ENCODE measurements at places on chromosomes 2 and 18.

DNA sequence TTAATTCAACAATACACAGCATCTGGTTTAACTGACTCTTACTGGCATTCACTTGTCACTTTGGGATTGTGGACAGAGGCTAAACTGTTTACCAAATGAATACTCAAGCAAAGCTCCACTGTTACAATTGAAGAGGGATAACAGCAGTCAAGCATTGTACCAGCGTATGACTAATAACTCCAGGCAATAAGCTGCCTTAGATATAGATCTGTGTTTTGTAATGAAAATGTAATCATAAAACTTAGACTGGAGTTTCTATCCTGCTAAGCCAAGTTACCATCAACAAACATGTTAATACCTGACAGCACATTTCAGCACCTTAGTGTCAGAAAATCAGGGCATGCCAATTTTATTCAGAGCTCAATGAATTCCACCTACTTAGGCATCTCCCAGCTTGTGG is 889.5 kb downstream of the EPHA4 start:
- DNase-seq: no peak

- no peak for DNase-seq
Measured at GRCh38 chr2:88082781-88083180, 15.2 kb downstream of the SMYD1 start.

GRCh38 chr2:171407030-171407675 is 26.6 kb downstream of the METTL8 start:
- no peak for DNase-seq

GRCh38 chr2:58571181-58571852 is 330.2 kb upstream of the FANCL start:
- no peak for DNase-seq

DNA sequence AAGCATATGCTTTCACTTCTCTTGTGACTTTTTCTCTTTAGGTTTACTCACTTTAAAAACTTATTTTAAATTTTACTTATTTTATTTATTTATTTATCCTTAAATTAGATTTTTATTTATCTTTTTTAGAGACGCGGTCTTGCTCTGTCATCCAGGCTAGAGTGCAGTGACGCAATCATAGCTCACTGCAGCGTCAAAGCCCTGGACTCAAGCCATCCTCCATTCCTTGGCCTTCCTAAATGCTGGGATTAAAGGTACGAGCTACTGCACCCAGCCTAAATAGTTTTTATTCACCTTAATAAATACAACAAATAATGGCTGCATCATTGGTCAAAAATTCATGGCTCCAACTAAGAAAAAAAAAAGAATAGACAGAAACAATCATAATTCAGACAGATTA is 415.7 kb upstream of the FIGN start:
- no peak for DNase-seq

DNA sequence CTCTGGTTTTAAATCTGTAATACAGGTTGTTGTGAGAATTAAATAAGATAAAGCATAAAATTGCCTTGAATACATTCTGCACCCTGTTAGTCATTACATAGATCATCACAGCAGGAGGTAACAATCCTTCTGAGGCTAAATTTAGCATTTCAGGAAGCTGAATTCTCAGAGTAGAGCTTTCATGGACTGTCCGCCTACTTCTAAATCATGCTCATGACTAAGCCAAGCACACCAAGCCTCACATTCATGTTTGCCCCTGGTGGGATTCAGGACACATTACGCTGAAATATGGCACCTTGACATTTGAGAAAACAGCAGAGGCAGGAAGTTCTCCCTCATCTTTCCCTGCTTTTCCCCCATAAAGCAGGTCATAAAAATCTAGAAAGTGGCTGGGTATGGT is 16.6 kb upstream of the PIK3C3 start:
- no peak for DNase-seq

- no peak for DNase-seq
Measured at GRCh38 chr2:69755862-69756467, 14.0 kb downstream of the ANXA4 start.

GRCh38 chr2:226411727-226412360 is 387.8 kb downstream of the IRS1 start:
- no peak for DNase-seq

DNA sequence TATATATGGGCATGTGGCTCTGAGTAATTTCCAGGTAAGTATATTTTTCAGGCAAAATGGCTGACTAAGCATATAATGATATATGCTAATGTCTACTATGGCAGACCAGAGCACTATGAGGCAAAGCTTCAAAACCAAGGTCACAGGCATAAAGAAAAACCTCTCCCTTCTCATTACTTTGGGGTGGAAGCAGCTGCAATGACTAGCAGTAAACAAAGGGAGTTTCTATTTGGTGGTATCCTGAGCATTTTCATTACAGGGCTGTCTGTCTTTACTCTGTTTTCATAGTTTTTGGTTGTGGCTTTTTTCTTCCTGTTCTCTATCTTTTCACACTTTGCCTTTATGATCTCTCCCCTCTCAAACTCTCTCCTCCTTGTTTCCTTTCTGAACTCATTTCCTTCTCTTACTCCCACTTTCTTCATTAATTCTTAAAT is 15.6 kb downstream of the PDE6D start:
- DNase-seq: no peak

DNA sequence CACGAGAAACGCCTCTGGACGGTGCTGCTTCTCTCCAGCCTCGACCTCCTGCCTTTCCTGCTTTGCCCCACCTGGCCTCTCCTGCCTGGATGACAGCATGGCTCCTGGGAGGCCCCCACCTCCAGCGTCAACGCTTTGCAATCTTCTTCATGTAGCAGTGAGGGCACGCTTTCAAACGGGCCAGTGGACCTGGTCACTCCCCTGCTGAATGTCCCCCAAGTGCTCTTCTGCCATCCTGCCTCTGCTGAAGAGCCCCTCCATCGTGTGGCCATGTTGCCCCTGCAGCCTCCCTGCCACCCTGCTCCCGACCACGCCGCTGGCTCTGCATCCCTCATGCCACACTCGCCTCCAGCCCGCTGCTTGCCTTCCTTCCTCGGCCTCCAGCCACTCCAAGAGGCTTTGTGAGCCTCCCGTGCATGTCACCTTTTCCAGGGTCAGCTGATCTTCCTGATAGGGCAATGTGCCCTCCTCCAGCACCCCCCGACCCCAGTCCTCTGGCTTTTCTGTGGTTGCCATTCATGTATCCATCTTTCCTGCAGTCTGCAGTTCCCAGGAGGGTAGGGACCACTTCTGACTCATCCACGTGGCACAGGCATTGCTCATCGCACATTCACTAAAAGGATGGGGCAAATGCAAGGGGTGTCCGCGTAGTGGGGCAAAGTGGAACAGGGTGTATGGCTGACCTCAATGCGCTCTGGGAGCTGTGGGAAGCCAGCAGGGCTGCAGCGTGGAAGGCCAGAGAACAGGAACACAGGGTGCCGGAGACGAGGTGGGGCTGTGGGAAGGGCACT is 268.8 kb downstream of the TWIST2 start:
- DNase-seq: no peak

GRCh38 chr18:23207191-23207955 is 72.1 kb downstream of the CABLES1 start:
- DNase-seq: no peak

DNA sequence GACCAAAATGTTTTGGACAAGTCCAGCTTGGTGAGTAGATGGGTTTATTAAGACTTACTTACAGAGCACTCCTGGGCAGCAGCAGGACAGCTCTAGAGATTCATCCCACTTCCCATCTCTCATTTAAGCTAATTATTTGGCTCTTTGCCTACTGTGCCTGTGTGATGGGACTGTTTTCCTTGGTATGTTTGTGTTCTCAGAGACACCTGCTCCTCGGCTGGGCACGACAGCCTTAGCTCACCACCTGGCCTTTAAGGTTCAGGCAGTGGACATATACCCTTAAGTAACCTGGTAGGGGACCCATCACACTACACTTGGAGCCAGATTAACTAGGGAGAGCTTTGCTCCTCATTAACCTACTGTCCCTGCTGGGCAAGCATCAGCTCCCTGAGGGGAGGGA is 41.7 kb upstream of the EFEMP1 start:
- DNase-seq: no peak

- no peak for DNase-seq
Measured at GRCh38 chr2:238507836-238508235, 81.1 kb downstream of the ASB1 start.

DNA sequence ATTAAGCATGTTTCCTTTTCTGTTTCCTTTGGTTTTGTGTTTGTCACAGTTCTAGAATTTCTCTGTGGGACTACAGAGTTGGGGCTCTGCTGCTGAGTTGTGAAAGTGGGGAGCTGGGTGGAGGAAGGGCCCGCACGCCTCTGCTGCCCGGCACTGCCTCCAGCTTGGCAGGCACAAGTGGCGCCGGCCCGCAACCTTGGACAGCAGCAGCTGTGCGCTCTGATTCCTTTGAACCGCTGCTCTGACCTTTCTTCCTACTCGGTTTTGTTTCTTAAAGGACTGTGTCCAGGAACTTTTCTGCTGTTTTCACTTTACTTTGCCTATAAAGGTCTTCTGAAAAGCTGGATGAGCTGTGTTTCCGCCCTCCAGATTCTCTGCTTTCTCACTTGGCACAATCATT is 137.6 kb upstream of the ALPP start:
- no peak for DNase-seq

GRCh38 chr2:110124038-110124825 is 8.6 kb upstream of the MALL start:
- no peak for DNase-seq

DNA sequence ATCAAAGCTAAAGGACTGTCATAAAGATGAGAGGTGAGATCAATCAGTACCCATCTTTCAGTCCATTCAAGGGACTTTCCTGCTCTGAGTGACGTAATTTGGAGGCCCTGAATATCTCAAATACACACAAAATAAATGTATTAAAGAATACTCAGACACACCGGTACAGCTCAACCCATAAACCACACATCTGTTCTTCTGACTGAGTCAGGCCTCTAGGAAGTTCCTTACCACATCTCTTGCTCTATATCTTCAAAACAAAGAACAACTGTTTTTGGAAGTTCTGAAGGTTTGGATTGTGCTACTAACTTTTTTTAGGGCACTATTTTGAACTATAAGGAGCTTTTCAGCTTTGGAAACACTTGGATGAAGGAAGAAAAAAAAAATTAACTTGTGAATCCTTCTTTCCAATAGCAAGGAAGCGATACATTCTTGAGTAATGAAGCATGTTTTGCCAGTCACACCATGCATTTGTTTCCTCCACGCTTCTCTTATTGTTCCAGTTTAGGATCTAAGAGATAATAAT is 866.5 kb upstream of the VRK2 start:
- DNase-seq: no peak

- no peak for DNase-seq
Measured at GRCh38 chr2:8298783-8299182, 383.1 kb upstream of the ID2 start.

DNA sequence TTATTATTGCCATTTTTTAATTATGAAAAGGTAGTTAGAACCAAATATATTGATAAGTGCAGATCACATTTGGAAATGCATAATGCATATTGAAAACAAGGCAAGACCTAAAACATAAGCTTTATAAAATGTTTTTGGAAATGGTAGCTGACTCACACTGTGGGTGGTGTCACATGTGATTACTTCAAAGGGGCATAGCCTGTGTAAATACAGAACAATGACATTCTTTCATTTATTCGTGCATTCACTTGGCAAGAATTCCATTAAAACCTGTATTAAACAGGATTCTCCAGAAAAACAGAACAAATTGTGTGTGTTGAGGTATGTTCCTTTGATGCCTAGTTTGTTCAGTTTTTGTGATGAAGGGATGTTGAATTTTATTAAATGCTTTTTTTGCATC is 427.3 kb upstream of the ST6GAL2 start:
- DNase-seq: no peak

GRCh38 chr2:156918410-156918809 is 339.1 kb upstream of the GALNT5 start:
- no peak for DNase-seq

- no peak for DNase-seq
Measured at GRCh38 chr2:62320657-62321357, 124.9 kb downstream of the B3GNT2 start.

DNA sequence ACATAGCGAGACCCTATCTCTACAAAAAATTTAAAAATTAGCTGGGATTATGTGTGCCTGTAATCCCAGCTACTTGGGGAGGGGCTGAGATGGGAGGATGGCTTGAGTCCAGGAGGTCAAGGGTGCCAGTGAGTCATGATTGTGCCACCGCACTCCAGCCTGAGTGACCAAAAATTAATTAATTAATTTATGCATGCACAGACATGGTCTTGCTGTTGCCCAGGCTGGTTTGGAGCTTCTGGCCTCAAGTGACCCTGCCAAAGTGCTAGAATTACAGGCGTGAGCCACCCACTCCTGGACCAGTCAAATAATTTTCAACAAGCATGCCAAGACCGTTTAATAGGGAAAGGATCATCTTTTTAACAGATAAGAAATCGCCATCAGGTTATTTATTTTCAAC is 57.7 kb upstream of the TFCP2L1 start:
- no peak for DNase-seq

GRCh38 chr2:102208774-102209173 is 22.0 kb downstream of the IL1RL2 start:
- DNase-seq: no peak

- DNase-seq: no peak
Measured at GRCh38 chr18:23618862-23619387, 32.6 kb upstream of the NPC1 start.

DNA sequence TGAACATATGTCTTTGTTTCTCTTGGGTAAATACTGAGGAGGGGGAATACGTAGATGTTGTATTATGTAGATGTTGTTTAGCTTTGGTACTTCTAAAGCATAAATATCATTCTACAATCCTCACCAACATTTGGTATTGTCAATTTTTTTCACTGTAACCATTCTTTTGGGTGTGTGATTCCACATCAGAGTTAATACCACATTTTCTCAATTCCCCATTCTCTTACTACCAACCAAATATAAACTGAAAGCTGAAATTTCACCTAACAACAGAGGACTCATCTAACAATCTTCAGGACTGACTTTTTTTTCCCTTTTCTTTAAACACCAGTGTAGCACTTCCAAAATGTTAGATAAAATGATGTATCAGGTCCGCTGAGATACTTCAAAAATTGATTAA is 120.7 kb upstream of the RIOK3 start:
- DNase-seq: no peak

DNA sequence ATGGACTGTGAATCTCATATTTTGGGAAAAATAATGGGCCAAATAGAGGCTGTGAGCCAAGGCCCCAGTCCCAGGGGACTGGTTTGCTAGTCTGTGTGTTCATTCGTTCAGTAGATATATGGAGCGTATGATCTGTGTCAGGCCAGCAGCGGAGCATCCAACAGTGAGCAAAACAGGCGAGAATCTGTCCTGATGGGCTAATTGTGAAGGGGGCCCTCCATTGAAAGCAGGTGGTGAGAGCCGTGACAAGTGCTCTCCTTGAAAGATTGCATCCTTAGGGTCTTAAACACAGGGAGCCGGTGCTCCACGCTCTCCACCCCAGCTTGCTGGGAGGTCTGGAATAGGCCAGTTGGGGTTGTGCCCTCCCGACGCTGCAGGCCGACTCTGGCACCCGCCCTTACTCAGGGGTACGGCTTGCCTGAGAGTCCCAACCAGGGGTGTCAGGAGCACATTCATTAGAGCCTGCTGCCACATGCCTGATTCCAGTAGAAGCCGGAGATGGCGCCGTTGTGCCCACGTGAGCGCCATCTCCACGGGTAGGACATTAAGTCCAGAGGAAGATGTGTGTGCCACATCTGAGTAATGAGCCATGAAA is 213.3 kb downstream of the SH3RF3 start:
- DNase-seq: no peak

- no peak for DNase-seq
Measured at GRCh38 chr2:118112771-118113334, 24.6 kb downstream of the INSIG2 start.
